ENCODE measurements at places on chromosomes 1 and 21.

GRCh38 chr1:98051065-98051675 is 130.3 kb upstream of the DPYD start:
- peak; percentile 81 for DNase-seq

DNA sequence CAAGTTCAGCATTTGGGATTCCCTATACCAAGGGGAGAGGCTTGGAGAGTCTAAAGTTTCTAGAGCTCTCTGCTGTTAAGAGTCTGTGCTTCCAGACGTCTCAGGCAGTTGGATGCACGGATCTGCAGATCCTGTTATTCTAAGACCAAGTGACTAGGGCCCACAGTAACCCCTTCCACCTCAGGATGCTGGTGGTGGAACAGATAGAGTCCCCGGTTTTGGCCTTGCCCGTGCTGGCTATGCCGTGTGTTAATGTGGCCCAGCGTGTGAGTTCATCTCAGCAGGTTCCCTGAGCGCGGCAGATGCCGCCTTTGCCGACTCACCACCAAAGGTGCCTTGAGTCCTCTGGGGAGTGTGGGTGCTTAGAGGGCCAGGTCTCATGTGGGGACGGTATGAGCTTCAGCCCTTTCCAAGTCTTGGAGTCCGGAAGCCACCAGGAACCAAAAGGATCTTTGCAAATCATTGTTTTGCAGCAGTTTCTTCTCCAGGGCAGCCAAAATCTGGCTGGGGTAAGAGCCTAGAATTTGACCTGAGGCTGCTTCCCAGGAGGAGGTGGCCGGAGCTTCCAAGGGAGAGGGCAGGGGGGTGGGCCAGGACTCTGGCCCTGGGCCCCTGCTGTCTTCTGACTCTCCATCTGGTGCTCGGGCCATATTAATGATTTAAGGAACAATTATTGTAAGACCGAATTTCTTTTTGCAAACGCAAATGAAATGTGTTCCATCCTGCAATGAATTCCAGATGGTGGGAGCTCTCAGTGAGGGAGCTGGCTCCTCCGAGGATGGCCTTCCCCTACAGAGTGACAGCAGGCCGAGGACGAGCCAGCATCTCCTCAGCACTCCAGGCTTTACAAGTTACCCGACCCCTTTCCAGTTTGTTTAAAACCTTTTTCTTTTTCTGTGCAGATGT is 205.7 kb downstream of the FOXD2 start:
- no peak for DNase-seq

GRCh38 chr1:100535264-100535663 is 2.7 kb upstream of the GPR88 start:
- no peak for DNase-seq

- DNase-seq, result no peak
Observed at GRCh38 chr1:165634154-165634921, 3.3 kb downstream of the MGST3 start.

DNA sequence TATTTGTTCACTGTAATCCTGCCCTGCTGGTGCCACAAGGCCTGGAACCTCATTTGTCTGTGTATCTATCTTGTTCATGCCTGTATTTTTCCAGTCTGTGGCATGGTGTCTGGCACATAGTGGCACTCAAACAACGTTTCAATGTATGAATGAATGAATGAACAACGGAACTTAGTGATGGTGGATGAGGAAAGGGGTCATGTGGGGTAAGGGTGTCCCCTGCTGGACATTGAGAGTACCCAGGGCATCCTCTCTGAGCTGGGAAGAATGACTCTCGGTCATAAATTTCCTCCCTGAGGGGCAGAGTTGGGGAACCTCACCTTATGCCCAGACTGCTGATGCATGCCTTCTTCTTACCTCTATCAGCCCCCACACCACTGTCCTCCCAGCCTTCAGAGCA is 18.9 kb upstream of the ZNF683 start:
- peak; percentile 70 for DNase-seq

DNA sequence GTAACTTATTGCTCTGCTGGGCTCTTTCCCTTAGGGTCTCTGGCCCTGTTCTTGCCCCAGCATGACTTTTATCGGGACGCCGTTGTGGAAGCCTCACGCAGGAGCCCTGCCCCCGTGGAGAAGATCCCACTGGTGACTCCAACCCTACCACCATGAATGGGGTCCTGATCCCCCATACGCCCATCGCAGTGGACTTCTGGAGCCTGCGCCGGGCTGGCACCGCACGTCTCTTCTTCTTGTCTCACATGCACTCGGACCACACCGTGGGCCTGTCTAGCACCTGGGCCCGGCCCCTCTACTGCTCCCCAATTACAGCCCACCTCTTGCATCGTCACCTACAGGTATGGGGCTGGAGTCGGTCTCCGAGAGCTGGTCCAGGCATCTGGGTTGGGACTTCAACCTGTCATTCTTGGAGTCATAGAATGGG is 322 bp downstream of the DCLRE1B start:
- no peak for DNase-seq

- DNase-seq, result no peak
Observed at GRCh38 chr1:37723072-37723389, 30.7 kb downstream of the CDCA8 start.

DNA sequence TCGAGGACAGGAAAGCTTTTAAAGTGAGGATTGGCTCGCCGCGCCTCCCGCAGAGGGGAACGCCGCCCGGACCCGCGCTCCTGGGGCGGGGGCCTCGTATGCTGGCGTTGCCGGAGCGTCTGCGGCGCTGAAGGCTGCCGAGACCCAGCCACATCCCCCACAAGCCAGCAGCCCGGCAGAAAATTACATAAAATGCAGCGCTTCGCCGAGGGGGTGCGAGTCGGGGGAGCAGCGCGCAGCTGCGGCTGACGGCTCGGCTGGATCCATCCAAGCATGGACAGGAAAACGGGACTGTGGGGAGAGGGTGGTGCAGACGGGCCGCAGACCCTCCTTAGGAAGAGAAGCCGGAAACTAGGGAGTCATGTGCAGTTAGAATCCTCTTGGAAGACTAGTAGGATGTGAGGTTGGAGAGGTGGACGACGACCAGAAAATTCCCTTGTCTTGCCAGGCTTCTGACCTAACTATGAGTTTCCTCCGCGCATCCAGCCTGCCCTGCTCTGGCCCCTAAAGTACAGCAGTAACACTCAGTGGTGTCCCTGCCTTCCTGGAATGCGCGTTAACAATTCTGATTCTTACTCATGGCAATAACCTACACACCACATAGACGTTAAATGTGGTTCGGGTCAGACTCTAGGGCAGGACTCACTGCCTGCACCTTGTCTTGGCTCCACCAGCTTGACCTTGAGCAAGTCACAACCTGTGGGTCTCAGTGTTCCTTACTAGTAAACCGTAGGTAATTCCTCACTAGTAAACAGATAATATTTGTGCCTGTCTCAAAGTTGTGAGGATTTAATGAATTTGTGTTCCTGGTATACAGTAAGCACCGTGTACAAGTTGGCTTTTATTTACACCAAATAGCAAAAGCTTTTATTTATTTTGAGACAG is 953 bp upstream of the BRWD1 start:
- peak; percentile 76 for DNase-seq

DNA sequence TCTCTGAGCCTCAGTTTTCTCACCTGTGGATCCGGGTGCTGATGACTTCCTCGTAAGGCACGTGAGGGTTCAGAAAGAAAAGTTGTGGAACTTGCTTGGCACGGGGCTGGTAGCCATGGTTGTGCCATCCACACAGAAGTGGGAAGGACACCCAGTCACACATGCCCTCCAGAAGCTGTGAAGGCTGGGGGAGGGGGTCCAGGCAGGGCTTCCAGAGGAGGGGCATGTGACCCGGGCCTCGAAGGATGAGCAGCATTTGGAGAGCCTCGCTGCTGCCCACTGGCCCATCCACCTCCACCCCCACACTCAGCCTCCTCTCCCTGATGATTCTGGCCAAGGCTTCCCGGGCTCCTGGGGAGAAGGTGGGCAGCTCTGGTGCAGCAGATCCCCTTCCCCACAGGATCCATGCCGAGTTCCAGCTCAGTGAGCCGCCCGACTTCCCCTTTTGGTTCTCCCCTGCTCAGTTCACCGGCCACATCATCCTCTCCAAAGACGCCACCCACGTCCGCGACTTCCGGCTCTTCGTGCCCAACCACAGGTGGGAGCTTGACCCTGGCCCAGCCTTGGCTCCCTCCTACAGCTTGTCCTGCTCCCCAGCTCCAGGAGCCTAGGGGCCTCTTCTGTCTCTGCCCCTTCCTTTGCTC is 9.4 kb downstream of the SELENON start:
- no peak for DNase-seq

DNA sequence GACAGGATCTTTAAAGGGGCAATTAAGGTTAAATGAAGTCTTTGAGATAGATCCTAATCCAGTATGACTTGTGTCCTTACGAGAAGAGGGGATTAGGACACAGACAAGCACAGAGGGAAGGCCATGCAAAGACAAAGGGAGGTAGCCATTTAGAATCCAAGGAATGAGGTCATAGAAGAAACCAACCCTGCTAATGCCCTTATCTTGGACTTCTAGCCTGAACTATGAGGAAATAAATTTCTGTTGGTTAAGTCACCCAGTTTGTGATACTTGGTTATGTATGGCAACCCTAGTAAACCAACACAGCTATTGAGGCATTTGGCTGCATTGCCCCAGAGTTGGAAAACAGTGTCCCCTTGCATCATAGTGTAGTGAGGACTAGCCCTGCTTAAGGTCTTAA is 121.3 kb downstream of the MAST2 start:
- peak; percentile 20 for DNase-seq

- no peak for DNase-seq
Observed at GRCh38 chr1:86423873-86424272, at the start of gene CLCA2. Gene CLCA2 (plus strand): TSS chr1:86424171. CDS start chr1:86424248, 77 bp downstream.

- DNase-seq, result no peak
Observed at GRCh38 chr1:30089024-30089430, 634.4 kb downstream of the MATN1 start.

- DNase-seq, result peak; percentile 29
Observed at GRCh38 chr1:160117709-160118183, 2.2 kb downstream of the ATP1A2 start.

DNA sequence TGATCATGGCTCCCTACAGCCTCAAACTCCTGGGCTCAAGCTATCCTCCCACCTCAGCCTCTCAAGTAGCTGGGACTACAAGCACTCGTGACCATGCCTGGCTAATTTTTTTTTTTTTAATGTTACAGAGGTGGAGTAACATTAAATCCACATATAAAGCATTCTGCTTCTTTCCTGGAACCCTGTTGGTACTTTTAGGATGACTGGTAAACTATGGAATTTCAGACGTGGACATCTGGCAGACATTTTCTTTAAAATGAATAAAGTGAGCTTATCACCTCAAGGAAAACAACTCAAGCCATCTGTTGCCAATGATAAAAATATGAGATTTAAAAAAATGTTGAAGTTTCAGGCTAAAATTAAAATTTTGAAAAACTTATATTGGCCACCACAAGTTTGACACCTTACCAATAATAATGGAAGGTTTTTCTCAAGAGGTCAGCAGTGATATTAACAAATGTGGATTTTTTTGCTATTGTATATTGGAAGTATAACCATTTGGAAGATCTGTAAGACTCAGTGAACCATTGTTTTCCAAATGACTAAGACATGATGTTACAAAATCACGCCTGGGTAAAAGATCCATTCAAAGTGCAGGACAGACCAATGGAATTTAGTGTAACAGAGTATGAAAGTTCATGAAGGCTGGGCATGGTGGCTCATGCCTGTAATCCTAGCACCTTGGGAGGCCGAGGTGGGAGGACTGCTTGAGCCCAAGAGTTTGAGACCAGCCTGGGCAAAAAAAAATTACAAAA is 52.7 kb upstream of the EIF4G3 start:
- DNase-seq, result peak; percentile 78

DNA sequence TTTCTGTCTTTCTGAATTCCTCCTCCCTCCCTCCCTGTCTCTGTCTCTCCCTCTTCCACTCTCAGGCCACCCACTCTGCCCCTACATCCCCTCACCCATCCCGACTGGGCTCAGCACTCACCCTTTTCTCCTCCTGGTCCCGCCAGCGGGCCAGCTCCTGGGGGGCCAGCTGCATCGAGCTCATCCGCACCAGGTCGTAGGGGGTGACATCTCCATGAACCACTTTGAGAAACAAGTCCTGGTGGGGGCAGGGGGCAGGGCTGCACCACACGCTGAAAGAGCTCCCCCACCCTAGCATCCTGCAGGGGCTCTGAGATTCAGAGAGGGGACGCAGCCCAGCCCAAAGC is 17.8 kb downstream of the SPOCD1 start:
- DNase-seq, result no peak

DNA sequence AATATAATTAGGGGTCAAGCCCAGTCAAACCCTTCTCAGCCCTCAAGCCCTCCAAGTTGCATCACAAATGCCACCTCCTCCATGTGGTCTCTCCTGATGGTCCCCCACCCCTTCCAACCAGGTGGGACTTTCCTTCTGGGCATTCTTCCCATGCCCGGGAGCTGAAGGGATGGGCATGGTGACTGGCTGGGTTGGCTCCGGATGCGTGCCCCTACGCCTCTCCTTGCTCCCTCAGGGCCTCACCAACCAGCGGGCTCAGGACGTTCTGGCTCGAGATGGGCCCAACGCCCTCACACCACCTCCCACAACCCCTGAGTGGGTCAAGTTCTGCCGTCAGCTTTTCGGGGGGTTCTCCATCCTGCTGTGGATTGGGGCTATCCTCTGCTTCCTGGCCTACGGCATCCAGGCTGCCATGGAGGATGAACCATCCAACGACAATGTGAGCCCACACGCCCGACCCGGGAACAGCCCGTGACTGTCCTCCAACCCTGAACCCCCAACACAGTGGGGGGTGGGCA is 7.5 kb downstream of the ATP1A2 start:
- no peak for DNase-seq

- DNase-seq, result no peak
Observed at GRCh38 chr1:56645677-56646305, 677 bp downstream of the PRKAA2 start.

- no peak for DNase-seq
Observed at GRCh38 chr1:36881068-36881405, 153.3 kb downstream of the GRIK3 start.

GRCh38 chr1:201397675-201398074 is 1.4 kb downstream of the LAD1 start:
- no peak for DNase-seq

DNA sequence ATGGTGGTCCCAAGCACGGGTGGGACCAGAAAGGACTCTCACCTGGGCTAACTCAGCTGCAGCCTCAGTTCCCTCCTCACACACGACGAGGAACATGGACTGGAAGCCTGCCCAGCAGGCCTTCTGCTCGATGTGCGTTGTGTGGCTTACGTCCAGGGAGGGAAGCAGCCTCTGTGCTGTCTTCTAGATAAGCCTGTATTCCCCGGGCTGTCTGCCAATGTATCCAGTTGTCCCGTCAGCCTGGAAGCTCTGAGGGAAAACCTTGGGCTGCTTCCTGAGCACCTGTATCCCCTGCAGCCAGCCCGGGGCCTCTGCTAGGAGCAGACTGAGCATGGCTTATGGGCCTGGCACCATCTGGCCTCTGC is 10.5 kb downstream of the PCSK9 start:
- DNase-seq, result peak; percentile 31

- DNase-seq, result no peak
Observed at GRCh38 chr1:235250430-235250829, 77.5 kb downstream of the ARID4B start.

GRCh38 chr1:231203259-231204057 is 37.6 kb upstream of the GNPAT start:
- no peak for DNase-seq

DNA sequence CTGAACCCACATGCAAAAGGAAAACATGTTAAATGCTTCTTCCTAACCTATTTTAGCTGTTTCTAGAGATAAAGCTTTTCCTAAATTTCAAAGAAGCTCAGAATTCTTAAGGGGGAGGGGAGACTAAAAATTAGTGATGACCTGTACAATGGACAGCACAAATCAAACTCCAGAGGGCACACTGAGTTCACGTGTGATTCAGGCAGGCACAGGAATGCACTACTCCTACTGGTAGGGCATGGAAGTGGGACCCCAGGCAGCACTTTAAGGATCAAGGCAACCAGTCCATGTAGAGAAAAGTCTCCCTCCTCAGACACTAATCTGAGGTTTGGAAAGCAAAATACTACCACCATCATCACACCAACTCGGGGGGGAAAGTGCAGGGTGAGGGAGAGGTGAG is 31.3 kb upstream of the CLCA4 start:
- DNase-seq, result peak; percentile 44
